NCI-H1092 (cell line): ENCODE measurements at places on chromosomes 5 and 9.
A peak's percentile ranks its signal among the peaks of the same experiment; 100 is the strongest.

DNA sequence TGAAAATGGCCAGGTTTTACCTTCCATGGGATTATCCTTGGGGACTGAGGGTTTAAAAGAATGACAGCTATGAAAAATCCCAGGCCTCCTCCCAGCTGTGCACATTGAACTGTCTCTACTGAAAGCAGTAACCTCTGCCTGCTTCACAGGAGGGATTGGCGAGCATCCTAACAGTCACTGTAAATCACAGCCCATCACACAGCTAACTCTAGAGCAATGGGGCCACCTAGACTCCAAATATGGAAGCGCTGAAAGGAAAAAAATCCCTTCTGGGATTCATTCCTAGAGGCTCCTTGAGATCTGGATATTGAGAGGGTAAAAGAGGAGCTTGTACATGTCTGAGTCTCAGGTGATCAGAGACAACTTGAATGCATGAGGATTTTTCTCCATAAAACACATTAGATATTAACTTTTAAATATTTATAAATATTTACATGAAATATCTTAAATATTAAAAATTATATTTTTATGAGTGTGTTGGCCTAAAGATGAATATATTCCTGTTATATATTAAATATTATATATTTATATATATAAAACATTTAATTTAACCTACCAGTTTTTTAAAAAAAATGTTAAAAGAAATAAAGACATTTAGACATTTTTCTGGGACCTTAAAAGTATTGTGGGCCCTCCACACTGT is 133.8 kb upstream of the SLC24A2 start:
- peak; percentile 79 for DNase-seq

DNA sequence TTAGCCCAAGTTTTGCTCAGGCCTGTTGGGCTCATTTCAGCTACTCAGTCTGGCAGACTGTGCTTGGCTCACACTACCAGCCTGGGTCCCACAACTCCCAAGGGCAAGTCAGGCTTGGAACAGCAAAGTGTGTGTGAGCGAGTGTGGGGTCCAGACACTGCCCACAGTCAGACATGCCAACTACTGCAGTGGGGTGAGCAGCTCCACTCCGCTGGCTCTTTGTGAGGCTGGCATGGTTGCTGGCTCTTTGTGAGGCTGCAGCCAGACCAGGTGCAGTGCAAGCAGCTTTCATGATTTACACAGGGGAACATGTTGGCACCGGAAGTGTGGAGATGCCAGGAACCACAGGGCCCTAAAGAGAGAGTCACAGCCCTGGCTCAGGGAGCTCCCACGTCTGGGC is 606.7 kb upstream of the FAM174A start:
- no peak for DNase-seq

- no peak for DNase-seq
These were observed 49.5 kb downstream of the APBA1 start for GRCh38 chr9:69622676-69623075.

DNA sequence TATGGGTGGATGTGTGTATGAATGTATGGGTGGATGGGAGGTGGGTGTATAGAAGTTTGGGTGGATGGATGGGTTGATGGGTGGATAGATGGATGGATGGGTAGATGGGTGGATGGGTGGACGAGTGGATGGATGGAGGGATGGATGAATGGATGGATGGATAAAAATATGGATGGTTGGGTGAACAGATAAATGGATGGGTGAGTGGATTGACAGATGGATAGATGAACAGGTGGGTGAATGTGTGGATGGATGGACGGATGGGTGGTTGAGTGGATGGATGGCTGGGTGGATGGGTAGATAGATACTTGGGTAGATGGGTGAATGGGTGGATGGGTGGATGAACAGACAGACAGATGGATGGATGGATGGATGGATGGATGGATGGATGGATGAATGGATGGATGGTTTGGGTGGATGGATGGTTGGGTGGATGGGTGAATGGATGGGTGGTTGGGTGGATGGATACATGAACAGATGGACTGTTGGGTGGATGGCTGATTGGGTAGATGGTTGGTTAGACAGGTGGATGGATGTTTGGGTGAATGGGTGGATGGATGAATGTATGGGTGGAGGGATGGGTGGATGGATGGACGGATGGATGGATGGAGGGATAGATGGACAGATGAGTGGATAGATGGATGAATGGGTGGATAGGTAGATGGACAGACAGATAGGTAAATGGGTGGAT is 166.8 kb downstream of the IRX2 start:
- DNase-seq: no peak

DNA sequence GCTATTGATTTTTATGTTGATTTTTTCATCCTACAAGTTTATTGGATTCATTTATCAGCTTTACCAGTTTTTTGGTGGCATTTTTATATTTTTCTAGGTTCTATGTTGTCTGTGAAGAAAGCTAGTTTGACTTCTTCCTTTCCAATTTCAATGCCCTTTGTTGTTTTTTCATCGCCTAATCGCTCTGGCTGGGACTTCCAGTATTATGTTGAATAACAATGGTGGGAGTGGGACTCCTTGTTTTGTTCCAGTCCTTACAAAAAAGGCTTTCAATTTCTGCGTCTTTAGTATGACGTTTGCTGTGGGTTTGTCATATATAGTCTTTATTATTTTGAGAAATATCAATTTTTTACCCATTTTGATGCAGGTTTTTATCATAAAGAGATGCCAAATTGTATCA is 175.6 kb upstream of the CCNH start:
- no peak for DNase-seq

DNA sequence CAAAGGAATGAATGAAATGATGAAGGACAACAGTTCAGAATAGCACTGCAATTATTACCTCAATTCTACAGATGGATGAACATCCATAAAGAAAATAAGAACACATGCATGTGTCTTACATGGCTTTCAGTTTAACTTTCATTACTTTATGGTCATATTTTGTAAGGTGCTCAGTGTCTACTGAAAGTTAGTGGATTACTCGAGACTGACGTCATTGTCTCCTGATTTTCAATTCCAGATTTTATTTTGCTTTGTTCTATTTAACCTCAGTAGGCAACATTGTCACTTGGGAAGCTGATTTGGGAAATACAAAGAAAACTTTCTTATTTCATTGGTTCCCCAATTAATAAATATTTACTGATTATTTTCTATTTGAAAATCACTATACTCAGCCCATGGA is 363.7 kb downstream of the CHSY3 start:
- no peak for DNase-seq

- peak; percentile 7 for DNase-seq
These were observed 735 bp downstream of the IDNK start for GRCh38 chr9:83623679-83624076.

- no peak for DNase-seq
These were observed 9.1 kb downstream of the PFDN1 start for GRCh38 chr5:140293849-140294100.

- no peak for DNase-seq
These were observed 13.7 kb downstream of the IRX4 start for GRCh38 chr5:1868886-1869475.

GRCh38 chr5:27479859-27480258 is 441.5 kb upstream of the CDH9 start:
- DNase-seq: no peak

GRCh38 chr5:64653766-64654560 is 36.3 kb upstream of the SHISAL2B start:
- no peak for DNase-seq

- no peak for DNase-seq
These were observed 354.6 kb downstream of the ZSWIM6 start for GRCh38 chr5:61686491-61687257.
